ENCODE measurements at places on chromosomes 6 and 20.

DNA sequence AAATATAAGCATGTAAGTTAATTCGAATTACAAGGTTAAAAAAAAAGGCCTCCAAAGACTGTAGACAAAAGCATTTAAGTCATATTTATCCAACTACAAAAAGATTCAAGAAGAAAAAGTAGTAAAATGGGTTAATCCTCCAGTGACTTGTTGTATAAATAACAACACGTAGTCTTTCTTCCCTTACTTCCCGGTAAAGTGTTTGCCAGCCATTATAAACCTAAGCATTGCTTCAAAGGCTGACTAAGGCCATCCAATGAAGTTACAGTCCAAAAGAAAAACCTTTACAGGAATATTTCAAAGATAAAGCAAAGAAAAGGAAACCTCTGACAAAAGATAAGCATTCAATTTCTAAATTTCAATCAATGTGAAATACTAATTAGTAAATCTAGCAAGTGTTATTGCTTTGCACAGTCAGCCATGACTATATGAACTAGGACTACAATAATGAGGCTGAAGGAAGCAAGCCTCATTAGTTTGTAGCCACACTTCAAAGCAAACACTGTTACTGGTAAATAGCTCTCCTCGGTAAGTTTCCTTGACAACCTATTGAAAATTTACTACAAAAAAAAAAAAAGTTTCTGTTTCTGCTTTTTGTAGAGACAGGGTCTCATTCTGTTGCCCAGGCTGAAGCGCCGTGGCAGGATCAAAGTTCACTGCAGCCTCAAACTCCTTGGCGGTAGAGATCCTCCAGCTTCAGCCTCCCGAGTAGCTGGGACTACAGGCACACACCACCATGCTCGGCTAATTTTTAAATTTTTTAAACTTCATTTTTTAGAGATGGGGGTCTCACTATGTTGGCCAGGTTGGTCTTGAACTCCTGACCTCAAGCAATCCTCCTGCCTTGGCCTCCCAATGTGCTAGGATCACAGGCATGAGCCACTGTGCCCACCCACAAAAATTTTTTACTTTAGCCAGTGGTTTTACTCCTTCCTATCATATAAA is 46.0 kb downstream of the NUDT3 start:
- no peak for DNase-seq

DNA sequence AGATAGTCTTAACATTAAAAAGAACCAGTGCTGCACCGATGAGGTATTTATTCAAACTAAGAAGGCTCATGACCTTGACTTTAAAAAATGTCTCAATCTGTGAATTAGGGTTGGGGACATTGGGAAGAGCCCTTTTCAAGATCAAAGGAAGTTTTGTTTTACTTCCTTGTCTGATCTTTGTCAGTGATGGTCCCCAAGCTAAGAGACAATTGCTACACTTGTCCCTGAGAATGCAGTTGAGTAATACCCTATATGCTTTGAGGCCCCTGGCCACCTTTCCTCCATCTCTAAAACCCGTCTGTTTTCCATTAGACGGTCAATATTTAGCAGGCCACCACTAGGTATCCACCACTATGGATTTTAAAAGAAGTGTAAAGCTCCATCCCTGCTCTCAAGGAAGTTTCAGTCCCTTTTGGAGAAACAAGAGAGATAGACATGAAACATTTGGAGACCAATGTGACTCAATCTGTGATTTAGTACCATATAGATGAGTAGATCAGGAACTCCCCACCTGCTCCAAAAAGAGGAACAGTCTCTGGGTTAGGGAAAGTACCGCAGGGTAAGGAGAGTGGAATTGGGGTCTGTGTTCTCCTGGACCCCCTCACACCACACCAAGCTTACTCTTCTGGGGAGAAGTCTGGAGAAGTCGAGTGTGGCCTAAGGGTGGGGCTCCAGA is 99.1 kb upstream of the ISM1 start:
- no peak for DNase-seq

DNA sequence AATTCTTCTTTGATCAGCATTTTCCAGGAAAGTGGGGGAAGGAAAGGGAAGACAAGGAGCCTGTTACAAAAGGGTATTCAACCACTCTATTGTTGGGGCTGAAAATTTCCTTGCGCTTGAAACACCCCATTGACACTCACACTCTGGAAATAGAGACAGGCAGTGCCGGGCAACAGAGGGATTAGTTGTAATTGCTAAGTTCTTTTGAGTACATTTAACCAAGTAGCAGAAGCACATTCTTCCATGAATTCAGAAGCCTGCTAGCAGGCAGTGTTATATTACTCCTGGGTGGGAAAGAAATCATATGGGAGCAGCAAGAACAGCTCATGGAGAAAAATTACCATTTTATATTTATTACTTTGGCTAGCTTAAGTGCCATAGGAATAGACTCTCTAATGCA is 745.5 kb downstream of the C6orf118 start:
- peak; percentile 81 for DNase-seq

- DNase-seq = no peak
Measured at GRCh38 chr20:8427419-8428040, 295.5 kb downstream of the PLCB1 start.

DNA sequence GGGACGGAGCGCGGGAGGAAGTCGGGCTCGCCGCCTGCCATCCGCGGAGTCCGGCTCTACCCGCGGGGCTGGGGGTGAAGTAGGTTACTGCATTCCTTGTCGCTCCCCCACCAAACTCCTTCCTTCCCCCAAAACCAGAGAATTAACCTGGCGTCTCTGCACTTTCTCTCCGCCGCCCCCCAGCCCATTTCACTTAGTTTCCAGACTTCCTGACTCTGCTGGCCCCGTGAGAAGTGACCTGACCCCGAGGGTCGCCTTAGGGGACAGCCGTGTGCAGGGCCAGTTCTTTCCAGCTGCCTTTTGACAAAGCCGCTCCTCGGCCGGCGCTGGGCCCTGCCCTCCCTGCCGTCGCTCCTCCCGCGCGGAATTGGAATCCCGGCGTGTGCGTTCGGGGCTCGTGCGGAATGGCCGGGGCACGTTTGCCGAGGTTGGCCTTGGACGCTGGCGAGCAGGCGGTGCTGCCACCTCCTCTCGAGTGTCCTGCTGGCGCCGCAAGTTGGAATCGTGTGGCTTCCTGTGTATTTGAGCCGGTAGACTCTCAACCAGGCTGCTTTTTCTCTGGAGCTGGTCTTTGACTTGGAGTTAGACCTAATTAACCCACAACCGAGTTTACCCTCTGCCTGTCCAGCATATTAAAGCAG is 650 bp downstream of the DCBLD1 start:
- no peak for DNase-seq

GRCh38 chr6:152018876-152019275 is 211.4 kb downstream of the ESR1 start:
- no peak for DNase-seq

- DNase-seq = no peak
Measured at GRCh38 chr6:156620331-156620730, 156.8 kb upstream of the ARID1B start.

- DNase-seq = no peak
Measured at GRCh38 chr6:53199156-53199555, 50.5 kb upstream of the GCM1 start.

GRCh38 chr6:152001408-152001807 is 193.9 kb downstream of the ESR1 start:
- no peak for DNase-seq

Measured in globus pallidus (tissue), 1 donor.